ENCODE measurements at places on chromosomes 7 and 10.
A peak's percentile ranks its signal among the peaks of the same experiment; 100 is the strongest.

DNA sequence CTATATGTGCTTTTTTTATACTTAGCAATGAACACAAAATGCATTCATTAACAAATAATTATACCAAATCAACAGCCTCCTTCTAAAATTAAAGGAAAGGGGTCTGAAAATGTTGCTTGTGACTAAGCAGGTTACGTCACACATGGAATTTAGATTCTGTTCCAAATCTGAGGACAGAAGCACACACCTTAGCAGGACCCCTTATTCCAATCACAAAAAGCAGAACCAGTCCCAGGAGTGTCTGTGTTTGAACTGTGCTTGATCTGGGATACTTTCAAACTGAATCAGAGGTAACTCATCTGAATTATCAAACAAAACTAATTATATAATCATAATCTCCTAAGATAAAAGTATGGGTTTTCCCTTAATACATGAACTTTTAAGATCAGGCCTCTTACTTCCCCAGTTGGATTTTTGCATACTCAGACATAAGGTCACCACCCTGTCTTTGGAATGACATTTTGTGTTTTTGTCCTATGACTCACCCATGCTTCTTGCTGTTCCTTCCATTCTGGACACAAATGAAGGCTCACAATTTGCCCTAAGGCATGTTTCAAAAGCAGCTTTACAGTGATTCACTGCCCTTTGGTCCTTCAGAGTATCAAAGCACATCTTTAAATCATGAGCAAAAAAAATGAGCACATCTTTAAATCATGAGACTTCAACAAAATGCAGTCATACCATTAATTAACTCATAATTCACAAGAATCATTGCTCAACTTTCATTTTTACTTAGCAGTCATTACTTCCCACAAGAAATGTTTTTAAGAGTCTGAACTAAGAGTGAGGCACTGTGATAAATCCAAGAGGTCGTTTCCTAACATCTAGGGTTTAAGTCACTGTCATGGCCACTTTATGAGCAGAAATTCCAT lies 35.5 kb downstream of the SEMA3C start:
- peak; percentile 100 for DNase-seq

DNA sequence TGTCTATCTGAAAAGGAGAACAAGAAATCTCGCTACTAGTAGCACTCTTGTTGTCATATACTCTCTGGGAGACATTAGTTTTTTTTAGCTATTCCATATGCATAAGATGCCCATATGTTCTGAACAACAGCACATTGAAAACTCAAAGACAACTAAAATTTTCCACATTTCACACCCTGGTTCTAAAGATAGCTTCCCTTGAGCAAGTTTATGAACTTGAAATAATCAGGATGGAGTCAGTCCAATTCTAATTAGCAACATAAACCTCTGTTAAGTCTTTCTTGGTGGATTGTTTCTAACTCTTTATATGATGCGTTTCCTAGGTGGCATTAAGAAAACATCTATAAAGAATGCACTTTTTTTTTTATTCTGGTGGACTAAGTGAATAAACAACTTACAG lies 1095.3 kb downstream of the GRM8 start:
- DNase-seq, result no peak

GRCh38 chr10:117450940-117451339 lies 75.7 kb upstream of the PDZD8 start:
- DNase-seq, result no peak

DNA sequence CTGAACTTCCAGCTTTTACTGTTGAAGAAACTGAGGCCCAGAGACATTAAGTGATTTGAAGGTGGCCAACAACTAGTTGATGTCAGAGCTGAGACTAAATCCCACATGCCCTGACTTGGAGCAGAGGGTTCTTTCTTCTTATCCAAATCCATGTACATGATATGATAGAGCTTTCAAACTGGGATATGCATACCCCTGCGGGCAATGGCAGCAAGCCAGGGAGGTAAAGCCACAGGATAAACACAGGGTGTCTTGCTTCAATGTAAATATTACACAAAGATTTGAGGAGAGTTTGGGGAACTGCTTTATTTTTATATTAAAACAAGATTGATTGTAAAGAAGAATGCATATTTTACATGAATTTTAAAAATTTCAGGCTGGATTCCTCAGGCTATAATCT lies 2.3 kb upstream of the LRRC72 start:
- DNase-seq, result no peak

- DNase-seq, result no peak
Observed at GRCh38 chr10:90075995-90076394, 374.6 kb downstream of the KIF20B start.

- peak; percentile 65 for DNase-seq
Observed at GRCh38 chr10:97584060-97584797, at the start of gene HOGA1. Gene HOGA1, plus strand, starts transcription at chr10:97584389. Its CDS starts 315 bp downstream, at chr10:97584704.

DNA sequence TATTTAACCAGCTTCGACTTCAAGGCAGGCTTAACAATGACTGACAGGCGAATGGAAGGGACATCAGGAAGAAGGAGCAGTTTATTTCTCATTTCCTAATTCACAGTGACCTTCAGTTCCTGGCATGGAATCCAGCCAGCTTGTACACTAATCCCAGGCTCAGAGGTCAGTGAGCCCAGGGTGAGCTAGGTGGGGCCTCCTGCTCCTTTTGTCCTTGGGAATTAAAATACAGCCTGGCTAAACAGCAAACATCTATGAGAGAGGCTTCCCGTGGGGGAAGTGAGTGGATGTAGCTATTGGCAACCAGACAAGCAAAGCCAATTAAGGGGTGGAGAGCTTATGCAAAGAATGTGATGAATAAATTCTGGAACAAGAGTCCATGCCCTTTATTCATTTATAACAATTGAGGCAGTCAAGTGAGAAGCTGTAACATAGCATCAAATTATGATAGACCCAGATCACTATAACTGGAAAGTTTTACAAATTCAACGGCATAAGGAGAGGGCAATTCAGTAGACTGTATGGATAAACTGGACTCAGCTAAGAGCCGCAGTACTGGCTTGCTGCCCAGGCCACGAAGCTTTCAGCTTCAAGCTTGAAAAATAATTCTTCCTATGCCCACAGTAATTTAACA lies 57.1 kb downstream of the STK17A start:
- DNase-seq, result peak; percentile 43

GRCh38 chr10:66258693-66259092 lies 667.1 kb upstream of the LRRTM3 start:
- no peak for DNase-seq

GRCh38 chr10:101246639-101247038 lies 17.4 kb upstream of the LBX1 start:
- DNase-seq, result no peak

- no peak for DNase-seq
Observed at GRCh38 chr10:101629837-101630632, 41.9 kb downstream of the DPCD start.

- no peak for DNase-seq
Observed at GRCh38 chr10:64142395-64142794, 621.2 kb downstream of the REEP3 start.

GRCh38 chr10:59143544-59143943 lies 32.9 kb upstream of the PHYHIPL start:
- no peak for DNase-seq

DNA sequence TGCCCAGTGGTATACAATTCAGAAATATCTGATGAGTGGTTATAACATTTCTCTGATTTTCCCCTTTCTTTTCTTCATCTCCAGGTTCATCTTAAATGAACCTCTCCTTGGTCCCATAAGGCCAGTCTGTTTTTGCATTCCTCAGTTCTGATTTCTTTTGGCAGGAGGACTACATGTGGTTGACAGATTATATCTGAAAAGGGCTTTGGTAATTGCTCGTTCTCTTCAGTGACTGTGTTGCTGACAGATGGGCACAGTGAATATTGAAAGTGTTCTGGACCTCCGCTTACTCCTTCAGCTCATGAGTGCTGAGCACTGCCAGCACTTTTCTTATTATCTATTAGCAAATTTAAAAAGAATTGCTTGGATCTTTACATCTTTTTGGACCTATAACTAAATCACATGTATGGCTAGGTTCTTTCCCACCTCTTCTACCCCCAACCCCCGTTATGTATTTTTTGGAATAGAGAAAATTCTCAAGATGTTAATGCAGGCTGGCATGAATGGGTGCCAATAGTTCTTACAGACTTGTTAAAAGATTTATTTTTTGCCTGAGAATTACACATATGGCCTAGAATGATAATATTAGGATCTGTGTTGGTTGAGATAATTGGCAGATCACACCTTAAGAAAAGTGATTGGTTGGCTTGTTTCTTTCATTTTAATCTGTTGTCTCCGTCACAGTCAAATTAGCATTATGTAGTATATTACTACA lies 323.0 kb downstream of the EXOC4 start:
- DNase-seq, result no peak

DNA sequence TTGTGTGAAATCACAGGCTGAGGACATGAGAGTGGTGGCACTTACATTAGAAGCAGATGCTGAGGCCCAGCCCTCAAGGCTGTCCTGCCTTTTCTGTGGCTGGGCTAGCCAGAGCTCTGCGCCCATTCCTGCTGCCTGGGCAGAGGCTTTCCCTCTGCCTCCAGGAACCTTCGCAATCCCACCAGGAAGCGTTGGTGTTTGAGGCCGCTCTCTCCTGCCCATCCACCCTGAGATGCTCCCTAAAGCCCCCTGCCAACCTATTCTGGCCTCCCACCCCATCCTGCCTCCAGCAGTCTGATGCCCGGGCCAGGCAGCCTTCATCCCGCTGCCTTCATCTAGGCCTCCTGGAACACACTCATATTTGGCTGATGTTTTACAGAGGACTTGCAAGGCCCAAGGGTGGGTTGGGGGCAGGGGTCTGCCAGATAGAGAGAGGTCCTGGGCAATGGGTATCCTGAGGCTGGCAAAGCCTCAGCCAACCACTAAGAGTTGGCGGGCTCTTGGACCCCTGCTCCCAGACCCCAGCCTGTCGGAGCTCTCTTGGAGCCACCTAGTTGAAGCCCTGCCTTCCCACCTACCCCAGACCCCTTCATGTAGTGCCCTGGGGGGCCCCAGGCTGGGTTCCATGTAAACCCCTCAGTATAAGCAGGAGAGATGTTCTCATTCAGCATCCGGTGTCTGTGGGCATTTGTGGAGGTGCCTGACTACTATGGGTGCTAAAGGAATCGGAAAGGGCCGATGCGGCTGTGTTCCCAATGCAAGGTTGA lies 32.7 kb downstream of the LDB3 start:
- DNase-seq, result no peak

- DNase-seq, result no peak
Observed at GRCh38 chr7:39973801-39974200, 23.7 kb downstream of the CDK13 start.

GRCh38 chr10:30045961-30046360 lies 13.4 kb downstream of the JCAD start:
- DNase-seq, result no peak

DNA sequence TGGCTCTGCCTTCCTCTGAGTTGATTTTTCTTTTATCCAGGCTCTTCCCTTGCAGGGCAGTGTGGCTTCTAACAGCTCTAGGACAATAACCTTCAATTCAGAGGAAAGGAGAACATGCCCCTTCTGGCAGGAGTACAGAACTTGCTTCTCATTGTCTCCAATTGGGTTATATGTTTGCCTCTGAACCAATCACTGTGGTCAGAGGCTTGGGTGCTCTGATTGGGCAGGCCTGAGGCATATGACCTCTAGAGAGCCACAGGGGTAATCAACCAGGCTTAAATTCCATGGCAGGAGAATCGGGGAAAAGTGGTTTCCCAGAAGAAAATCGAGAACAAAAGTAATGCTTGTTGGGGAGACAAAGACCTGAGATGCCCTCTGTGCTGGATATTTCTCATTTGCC lies 240.0 kb downstream of the REEP3 start:
- peak; percentile 23 for DNase-seq

DNA sequence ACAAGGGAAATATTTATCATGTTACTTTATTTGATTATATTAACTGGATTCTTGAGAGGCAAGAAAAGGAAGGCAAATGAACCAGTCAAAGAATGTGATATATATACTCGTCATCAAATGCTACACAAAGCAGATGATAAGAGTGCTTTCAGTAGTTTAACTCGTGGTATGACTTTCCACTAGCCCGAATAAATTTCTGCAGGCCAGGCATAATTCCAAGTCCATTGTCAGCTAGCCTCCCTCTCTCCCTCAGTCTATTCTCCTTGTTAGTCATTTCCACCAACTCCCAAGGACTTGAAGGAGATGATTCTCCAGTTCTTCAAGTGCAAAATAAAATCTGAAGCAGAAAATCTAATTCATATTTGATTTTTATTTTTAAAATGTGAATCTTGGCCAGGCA lies 190.5 kb downstream of the GLI3 start:
- DNase-seq, result no peak

- peak; percentile 78 for DNase-seq
Observed at GRCh38 chr10:92240289-92241157, 50.4 kb downstream of the CPEB3 start.

DNA sequence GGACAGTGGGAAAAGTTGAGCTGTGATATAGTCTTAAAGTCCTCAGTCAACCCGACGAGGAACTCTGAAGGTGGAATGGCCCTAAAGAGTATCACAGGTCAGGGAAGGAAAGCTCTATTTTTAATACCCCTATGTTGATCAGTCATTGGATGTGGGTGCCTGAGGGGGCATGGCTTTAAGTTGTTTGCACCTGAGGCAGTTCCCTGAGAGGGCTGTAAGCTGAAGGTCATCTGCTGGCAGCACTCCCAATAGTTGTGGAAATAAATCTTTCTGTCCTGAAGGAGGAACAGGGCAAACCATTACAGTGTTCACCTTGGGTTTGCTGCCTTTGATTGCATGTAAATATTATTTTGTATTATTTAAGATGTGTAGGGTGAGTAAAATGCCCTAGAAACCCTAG lies 17.8 kb upstream of the C1GALT1 start:
- no peak for DNase-seq

DNA sequence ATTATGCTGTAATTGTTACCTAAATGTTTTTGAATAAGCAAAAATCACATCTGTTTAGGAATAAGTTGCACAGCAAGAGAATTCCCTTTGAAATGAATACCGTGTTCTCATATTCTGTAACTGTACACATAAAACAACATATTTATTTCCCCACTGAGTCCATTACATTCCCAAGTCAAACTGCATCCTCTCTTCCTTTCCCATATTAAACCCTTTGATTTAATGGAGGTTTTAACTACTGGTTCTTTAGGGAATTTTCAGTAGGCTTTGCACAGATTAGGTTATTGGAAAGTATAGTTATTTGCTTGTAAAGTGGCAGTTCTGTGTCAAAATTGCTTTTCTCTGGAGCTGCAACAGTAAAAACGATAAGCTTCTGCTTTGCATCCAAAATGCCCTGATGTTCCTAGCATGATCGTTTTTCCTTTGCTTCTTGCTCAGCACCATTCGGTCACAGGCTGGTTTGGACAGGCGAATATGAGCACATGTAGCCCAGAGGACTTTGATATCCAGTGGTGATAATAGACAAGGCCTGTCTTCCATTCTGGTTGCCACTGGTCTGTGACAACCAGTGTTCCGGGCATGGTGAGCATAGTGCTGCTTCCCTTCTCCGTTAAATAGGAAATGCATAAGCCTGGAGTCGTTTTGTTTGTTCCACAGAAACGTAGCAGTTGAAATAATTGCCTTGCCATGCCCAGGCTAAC lies 696.1 kb downstream of the AUTS2 start:
- no peak for DNase-seq

- peak; percentile 10 for DNase-seq
Observed at GRCh38 chr10:82969405-82969804, 1094.4 kb downstream of the NRG3 start.

DNA sequence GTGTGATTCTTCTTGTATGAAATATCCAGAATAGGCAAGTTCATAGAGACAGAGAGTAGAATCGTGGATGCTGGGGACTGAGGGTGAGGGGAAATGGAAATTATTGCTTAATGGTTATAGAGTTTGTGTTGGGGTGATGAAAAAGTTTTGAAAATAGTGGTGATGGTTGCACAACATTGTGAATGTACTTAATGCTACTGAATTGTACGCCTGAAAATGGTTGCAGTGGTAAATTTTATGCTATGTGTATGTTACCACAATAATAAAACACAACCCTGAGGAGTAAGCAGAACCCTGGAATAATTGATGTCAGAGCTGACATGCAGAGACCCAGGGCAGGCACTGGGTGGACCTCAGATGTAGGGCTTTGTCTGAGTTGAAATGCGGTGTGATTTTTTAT lies 57.6 kb downstream of the TACR2 start:
- DNase-seq, result no peak

All from foreskin melanocyte (primary cell).